ENCODE measurements at places on chromosomes 3 and 15.

- no peaks in the 10 kb centered on the region for H3K36me3 ChIP-seq
- H3K4me1 ChIP-seq = no peaks in the 10 kb centered on the region
- no peak for DNase-seq
- no peak overlapping the region for H3K27ac ChIP-seq
- H3K27me3 ChIP-seq = no peaks in the 10 kb centered on the region
- H3K4me3 ChIP-seq = no peak overlapping the region
These were observed 226.2 kb upstream of the IGF1R start for GRCh38 chr15:98422130-98422478.

- no peaks in the 10 kb centered on the region for H3K27me3 ChIP-seq
- DNase-seq = no peak
- no peaks in the 10 kb centered on the region for H3K4me1 ChIP-seq
- H3K27ac ChIP-seq = no peak overlapping the region
These were observed 57.5 kb upstream of the ZBED2 start for GRCh38 chr3:111652492-111653180.

DNA sequence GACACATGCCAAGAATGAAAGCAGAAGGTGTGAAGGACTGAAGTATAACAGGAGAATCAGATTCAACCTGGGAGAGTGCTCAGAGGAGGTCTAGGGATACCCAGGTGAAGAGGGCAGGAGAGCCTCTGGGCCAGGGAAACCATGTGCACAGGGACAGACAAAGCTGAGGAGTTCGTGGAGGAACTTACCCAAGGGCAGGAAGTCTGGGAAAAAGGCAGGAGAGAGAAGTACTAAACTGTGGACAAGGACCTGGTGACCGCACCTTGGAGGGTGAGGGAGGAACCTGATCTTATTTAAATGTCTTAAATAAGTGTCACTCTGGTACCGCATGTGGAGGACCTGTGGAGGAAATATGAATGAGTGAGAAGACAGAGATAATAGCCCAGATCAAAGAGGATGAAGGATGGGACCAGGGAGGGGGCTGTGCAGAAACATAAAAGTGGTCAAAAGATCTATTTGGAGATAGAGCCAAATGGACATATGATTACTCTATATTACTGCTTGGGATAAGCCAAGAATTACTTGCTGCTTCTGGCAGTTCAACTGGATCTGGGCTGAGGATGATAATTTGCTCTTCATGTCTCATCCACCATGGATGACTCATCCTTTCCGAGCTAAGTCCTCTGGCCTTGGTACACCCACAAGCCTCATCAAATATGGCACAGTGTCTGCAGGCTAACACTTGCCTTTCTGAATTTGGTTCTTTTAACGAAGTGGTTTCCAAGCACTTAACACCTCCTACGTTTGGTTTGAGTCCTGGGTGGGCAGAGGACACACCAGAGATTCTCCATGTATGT is 116.9 kb upstream of the NMNAT3 start:
- no peak overlapping the region for H3K27ac ChIP-seq
- H3K36me3 ChIP-seq = no peaks in the 10 kb centered on the region
- H3K4me1 ChIP-seq = no peaks in the 10 kb centered on the region
- no peaks in the 10 kb centered on the region for H3K27me3 ChIP-seq
- no peak for DNase-seq

DNA sequence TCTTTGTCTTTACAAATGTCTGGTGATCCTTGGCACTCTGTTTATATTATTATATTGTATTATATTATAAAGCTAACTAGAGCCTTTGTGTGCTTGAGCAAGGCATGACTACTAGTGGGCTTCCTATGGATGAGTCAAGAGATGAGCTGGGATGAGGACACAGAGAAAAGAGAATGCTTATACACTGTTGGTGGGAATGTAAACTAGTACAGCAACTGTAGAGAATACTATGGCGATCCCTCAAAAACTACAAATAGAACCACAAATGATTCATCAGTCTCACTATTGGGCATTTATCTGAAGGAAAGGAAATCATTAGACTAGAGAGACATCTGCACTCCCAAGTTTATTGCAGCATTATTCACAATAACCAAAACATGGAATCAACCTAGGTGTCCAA is 40.8 kb upstream of the MED12L start:
- DNase-seq = no peak
- H3K4me3 ChIP-seq = no peak overlapping the region
- no peak overlapping the region for H3K27ac ChIP-seq
- no peaks in the 10 kb centered on the region for H3K27me3 ChIP-seq
- no peaks in the 10 kb centered on the region for H3K4me1 ChIP-seq
- no peaks in the 10 kb centered on the region for H3K36me3 ChIP-seq

- no peaks in the 10 kb centered on the region for H3K36me3 ChIP-seq
- H3K27me3 ChIP-seq = no peaks in the 10 kb centered on the region
- H3K4me1 ChIP-seq = peaks cover 16% of the 10 kb centered on the region
- DNase-seq = peak; percentile 70
- no peak overlapping the region for H3K27ac ChIP-seq
These were observed 1.6 kb upstream of the MCTP2 start for GRCh38 chr15:94229591-94230369.

DNA sequence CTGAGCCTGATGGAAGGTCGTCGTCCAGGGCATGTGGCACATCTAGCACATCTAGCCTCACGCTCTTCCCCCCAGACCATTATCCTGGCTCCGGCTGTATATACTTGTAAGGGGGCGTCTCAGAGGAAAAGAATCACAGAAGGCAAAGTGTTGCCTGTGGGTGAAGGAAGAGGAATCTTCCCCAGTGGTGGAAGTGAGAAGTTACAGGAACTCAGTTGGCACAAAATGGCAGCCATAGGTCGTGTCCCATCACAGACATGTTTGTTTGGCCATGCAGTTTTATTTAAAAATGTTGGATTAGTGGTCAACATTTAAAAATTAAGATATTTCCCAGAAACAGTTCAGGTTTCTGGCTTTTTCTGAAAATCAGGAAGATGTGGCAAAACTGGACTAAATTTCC is 13.6 kb downstream of the GALNT15 start:
- no peak overlapping the region for H3K4me3 ChIP-seq
- no peaks in the 10 kb centered on the region for H3K4me1 ChIP-seq
- H3K27ac ChIP-seq = no peak overlapping the region
- no peak for DNase-seq
- H3K27me3 ChIP-seq = no peaks in the 10 kb centered on the region

- no peak for DNase-seq
- H3K4me1 ChIP-seq = peaks cover 19% of the 10 kb centered on the region
- H3K36me3 ChIP-seq = no peaks in the 10 kb centered on the region
- peak overlapping the region; percentile 46 for H3K27ac ChIP-seq
- H3K27me3 ChIP-seq = no peaks in the 10 kb centered on the region
These were observed 67.0 kb downstream of the TNIK start for GRCh38 chr3:171393032-171393744.

DNA sequence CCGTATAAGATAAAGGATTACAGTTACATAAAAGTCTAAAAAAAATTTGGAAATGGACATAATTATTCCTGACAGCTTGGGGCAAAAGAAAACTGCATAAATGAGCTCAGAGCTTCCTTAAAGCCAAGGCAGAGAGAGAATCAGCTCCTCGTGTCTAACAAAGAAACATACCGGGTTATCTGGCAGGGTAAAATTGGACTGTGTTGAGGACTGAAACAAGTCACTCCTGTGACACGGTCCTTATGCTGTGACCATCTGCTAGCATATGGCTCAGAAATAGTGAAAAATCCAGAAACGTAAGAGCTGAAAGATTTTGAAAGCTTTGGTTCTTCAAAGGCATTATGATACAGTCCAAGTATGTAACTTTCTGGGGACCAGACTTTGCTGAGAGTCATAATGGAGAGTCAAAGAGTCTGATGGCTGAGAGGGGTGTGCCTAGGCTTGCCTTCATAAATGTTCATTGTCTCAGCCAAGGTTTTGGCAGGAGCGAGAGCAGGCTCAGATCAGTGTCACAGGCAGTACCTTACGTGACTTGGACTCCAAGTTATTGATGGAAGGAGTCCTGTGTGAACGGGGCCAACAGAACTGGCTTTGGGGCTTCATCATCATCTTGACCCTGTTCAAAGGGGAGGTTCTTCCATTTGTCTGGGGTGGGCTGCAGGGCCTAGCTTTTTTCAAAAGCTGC is 12.5 kb downstream of the MAP6D1 start:
- peaks cover 11% of the 10 kb centered on the region for H3K4me1 ChIP-seq
- peaks cover 14% of the 10 kb centered on the region for H3K36me3 ChIP-seq
- H3K27ac ChIP-seq = no peak overlapping the region
- DNase-seq = no peak
- no peaks in the 10 kb centered on the region for H3K27me3 ChIP-seq

GRCh38 chr3:120645083-120645845 is 36.8 kb downstream of the HGD start:
- no peaks in the 10 kb centered on the region for H3K4me1 ChIP-seq
- no peak overlapping the region for H3K4me3 ChIP-seq
- no peaks in the 10 kb centered on the region for H3K27me3 ChIP-seq
- no peaks in the 10 kb centered on the region for H3K36me3 ChIP-seq
- DNase-seq = no peak

DNA sequence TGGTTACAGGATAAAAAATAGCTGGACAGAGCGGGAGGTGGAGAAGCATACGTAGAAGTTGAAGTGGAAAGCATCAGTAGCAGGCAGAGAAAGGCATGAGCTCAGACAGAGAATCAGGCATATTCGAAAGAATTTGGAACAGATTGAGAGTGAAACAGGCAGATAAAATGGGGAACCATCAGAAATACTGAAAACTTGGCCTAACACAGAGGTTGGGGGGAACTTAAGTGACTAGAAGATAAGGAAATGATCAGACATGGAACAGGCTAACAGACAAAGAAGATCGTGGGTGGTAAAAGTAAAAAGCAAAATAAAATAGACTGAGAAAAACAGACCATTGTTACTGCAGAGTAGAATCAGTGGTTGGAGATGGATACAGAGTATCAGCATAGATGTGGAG is 32.9 kb downstream of the GTF2E1 start:
- no peak overlapping the region for H3K27ac ChIP-seq
- no peak overlapping the region for H3K4me3 ChIP-seq
- peaks cover 6% of the 10 kb centered on the region for H3K36me3 ChIP-seq
- peaks cover 3% of the 10 kb centered on the region for H3K4me1 ChIP-seq
- no peaks in the 10 kb centered on the region for H3K27me3 ChIP-seq

- no peak overlapping the region for H3K27ac ChIP-seq
- no peak overlapping the region for H3K4me3 ChIP-seq
- no peak for DNase-seq
- H3K27me3 ChIP-seq = no peaks in the 10 kb centered on the region
These were observed 193.8 kb downstream of the ZBTB20 start for GRCh38 chr3:114953215-114953799.

GRCh38 chr15:82532991-82533481 is 7.2 kb downstream of the RPS17 start:
- no peak overlapping the region for H3K27ac ChIP-seq
- peaks cover 10% of the 10 kb centered on the region for H3K4me1 ChIP-seq
- H3K27me3 ChIP-seq = no peaks in the 10 kb centered on the region
- H3K4me3 ChIP-seq = no peak overlapping the region

DNA sequence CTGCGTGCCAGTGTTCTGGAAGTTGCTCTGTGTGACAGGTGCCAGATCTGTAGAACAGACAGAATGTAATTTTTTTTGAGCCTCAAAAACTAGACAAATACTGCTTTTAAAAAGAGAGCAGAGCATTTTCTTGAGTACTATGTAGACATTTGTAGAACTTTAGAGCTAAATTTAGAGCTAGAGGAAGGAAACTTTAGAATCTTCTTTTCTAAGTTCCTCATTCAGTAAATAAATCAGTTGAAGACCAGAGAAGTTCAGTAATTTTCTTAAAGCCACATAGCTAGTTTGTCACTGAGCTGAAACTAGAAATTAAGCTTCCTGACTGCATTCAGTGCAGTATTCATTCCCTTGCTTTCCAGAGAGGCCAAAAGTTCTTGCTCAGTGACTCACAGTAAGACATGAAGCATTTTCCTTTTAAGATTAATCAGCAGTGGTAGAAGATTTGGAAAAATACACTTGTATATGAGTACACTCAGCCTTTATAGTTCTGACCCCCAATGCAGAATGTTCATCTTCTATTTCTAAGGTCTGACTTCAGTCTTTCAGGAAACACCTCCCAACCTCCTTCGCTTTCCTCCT is 83.6 kb upstream of the TSEN2 start:
- no peak overlapping the region for H3K4me3 ChIP-seq
- no peak overlapping the region for H3K27ac ChIP-seq
- H3K27me3 ChIP-seq = no peaks in the 10 kb centered on the region

DNA sequence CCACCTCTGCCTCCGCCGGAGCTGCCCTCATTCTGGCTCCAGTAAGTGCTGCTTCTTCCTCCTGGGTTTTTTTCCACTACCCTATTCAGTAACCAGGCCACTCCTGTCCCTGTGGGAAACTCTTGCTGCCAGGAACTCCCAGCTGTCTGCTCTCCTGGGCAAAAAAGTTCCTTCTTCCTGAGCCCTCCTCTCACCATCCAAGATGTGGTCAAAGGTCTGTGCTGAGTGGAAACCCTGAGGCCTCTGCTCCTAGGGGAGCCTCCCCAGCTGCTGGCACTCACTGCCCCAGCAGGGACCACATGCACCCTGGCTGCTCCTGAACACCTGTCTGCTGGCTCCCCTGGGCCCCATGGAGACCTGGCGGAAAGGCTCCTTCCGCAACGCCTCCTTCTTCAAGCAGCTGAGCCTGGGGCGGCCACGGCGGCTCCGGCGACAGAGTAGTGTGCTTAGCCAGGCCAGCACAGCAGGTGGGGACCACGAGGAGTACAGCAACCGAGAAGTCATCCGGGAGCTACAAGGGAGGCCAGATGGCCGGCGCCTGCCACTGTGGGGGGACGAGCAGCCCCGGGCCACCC is 454 bp downstream of the C15orf62 start:
- no peak for DNase-seq
- H3K27ac ChIP-seq = peak overlapping the region; percentile 65
- H3K36me3 ChIP-seq = peaks cover 11% of the 10 kb centered on the region
- H3K4me3 ChIP-seq = no peak overlapping the region

DNA sequence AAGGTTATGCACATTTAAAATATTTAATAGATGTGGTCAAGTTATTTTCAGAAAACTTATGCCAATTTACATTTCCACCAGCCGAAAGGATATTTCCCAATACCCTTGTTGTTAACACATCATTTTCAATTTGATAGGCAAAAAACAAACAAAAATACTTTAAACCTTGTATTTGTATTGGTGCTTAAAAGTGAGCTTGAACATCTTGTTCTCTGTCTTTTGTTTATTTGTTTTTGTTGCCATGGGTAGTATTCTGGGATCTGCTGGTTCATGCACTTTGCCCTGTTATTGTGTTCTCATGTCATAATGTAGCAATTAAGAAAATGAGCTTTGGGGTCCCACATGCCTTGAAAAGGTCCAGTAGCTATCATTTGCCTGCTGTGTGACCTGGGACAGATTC is 191.4 kb downstream of the LRTM1 start:
- no peak overlapping the region for H3K4me3 ChIP-seq
- no peak for DNase-seq
- H3K27ac ChIP-seq = no peak overlapping the region
- no peaks in the 10 kb centered on the region for H3K4me1 ChIP-seq
- H3K27me3 ChIP-seq = no peaks in the 10 kb centered on the region

- H3K36me3 ChIP-seq = no peaks in the 10 kb centered on the region
- no peak overlapping the region for H3K4me3 ChIP-seq
- H3K27ac ChIP-seq = no peak overlapping the region
- H3K27me3 ChIP-seq = no peaks in the 10 kb centered on the region
These were observed 28.3 kb upstream of the THBS1 start for GRCh38 chr15:39552556-39552955.
